Activated CD8-positive, alpha-beta T cell treated with anti-CD3 and anti-CD28 coated beads, Interleukin-2, amount 10 ng/mL, durations not matched to agents 7 days and 5 days (primary cell): ENCODE measurements at places on chromosomes 16 and 17. TPM values are rescaled to one million over a fixed set of nuclear protein-coding genes. Genes with fewer than 3 reads are reported as not detected.

GRCh38 chr16:86499889-86500707, 10.2 kb upstream of the FOXF1 start:
- DNase-seq, result no peak

The KRTAP9-2 gene
- total RNA-seq, result not detected

GRCh38 chr17:61595418-61596186, 4.6 kb upstream of the NACA2 start:
- DNase-seq, result no peak

GRCh38 chr17:72053036-72053435, 67.8 kb upstream of the SOX9 start:
- DNase-seq, result no peak

The KRTAP1-5 gene
- not detected for total RNA-seq

The KRT24 gene
- total RNA-seq, result not detected

DNA sequence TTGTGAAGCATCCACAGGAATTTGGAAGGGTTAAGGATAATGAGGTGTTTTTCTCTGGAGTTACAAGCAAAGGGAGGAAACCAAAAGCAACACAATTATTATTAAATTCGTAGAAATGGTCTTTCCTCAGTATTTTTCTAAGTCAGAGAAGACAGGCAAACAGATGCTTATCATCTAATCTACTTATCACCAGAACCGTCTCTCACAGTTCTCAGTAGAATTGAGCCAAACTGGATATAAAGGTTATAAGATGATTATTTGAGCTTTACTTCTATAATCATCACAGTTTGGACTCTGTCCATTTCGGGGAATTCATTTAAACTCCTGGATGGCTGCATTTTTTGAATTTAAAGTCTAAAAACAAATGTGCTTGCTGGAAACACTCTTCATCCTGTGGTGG, 245.0 kb downstream of the KCNJ2 start:
- no peak for DNase-seq

The CD300LG gene
- total RNA-seq, result not detected

The DYNLL2 gene
- 30.9 TPM for total RNA-seq

DNA sequence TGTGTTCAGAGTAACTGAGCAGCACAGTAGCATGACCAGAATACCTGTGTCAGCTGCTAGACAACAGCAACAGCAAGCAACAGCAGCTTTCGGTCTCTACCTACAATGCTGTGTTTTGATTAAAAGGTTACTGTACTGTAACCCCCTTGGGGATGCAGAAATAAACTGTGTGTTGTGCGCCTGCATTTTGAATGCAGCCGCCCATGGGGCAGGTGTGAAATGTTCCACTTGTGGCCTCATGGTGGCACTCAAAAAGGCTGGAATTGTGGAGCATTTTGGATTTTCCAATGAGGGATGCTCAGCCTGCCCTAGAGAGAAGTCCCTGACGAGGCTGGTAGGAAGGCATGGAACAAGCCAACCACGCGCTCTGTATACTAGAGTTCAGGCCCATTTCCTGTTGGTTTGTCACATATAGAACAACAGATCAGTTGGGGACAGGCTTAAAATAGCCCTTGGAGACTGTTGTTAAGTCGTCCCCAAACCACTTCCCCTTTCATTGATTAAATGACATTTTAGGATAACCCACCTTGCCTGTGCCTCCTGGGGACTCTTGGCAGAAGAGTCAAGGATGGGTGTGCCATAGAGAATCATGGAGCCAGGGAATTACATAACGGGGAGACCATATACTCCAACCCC, 27.1 kb downstream of the SCPEP1 start:
- DNase-seq, result peak; percentile 27

The ADORA2B gene
- total RNA-seq, result 1.7 TPM

DNA sequence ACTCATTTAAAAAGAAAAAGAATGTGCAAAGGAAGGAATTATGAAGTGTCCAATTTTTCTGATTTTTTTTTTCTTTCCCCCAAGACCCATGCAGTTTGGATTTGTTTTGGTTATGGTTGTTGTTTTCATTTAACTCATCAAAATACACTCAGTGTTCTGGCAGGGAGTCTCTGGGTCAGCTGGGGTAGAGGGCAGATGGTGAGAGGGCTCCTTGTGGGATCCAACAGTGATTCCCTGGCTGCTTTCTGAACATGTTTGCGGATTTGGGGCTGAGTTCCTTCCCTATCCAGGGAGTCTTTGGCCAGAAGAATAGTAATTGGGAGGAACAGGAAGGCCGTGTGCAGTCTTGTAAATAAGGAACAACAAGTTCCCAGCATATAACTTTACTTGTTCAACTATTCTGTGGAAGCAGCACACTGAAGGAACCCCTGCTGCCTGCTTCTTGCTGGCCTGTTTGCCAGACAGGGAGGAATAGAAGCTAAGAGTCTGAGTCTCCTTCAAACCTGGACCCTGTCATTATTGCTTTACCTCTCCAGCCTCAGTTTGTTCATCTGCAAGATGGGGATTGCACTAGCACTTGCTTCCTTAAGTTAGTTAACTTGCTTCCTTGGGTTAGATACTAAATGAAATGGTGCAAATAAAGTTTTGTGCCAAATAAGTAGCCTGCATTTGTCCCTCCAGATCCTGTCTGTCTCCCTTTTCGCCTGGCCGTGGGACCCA, 32.1 kb downstream of the C17orf67 start:
- DNase-seq, result no peak

The TBC1D3G gene
- total RNA-seq, result not detected

The KRTAP2-2 gene
- not detected for total RNA-seq

DNA sequence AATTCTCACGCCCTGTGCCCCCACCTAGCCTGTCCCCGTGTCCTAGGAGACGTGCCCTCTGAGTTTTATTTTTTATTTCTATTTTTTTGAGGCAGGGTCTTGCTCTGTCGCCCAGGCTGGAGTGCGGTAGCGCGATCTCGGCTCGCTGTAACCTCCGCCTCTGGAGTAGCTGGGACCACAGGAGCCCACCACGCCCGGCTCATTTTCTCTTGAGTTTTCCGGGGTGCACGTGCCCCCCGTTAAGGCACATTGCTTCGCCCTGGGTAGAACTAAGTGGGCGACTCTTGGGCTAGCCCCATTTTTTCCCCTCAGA, 655 bp upstream of the KLHDC4 start:
- DNase-seq, result no peak

DNA sequence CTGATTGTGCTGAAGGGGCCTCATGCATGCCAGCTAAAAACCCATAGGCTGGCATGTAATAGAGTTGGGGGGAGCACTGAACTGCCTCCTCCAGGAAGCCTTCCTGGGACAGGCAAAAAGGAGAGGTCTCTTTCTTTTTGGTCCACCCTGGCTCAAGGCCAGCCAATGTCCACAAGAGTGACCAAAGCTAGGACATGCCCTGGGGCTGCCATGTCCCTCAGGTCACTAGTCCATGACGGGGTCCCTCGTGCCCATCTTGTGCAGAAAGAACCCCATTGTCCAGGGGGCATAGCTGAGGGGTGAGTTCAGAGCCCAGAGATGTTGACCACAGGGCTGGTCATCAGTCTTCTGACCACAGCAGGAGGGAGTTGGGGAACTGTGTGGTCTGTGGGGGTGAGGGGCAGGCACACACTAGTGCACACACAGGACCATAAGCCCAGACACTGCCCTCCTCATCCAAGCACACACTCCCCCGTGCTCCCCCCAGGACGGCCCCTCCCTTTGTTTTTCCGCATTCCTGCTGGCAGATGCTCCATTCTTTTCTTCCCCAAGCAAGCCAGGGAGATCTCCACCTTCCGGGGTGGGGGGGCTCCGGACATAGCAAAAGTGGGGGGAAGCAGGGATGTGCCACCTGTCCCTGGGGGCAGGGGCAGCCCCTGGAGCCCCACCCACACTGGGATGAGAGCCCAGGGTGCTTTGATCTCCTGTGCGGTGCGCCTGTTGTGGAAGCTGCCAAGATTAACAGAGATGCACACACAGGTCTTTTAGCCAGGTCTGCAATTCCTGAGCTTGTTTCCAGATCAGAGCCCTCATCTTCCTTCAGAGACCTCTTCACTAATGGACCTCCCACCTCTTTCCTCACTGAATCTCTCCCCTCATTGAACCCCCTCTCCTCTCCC, 25.2 kb upstream of the PHB1 start:
- no peak for DNase-seq

DNA sequence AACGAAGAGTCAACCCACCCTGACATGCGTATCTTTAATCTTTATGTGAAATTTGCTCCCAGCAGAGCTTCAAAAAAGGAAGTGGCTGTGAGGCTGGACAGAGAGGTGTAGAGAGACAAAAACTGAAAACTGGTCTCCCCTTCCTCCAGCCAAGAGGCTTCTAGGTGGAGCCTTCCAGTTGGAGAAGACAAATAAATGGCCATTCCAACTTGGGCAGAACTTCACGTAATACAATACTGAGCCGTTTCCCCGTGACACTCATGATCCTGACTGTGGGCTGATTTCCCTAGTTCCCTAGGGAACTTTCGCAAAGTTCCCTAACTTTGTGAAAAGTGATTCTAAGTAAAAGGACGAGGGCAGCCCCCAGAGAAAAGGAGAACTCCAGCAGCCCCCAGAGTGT, 78.8 kb downstream of the ZFHX3 start:
- no peak for DNase-seq

DNA sequence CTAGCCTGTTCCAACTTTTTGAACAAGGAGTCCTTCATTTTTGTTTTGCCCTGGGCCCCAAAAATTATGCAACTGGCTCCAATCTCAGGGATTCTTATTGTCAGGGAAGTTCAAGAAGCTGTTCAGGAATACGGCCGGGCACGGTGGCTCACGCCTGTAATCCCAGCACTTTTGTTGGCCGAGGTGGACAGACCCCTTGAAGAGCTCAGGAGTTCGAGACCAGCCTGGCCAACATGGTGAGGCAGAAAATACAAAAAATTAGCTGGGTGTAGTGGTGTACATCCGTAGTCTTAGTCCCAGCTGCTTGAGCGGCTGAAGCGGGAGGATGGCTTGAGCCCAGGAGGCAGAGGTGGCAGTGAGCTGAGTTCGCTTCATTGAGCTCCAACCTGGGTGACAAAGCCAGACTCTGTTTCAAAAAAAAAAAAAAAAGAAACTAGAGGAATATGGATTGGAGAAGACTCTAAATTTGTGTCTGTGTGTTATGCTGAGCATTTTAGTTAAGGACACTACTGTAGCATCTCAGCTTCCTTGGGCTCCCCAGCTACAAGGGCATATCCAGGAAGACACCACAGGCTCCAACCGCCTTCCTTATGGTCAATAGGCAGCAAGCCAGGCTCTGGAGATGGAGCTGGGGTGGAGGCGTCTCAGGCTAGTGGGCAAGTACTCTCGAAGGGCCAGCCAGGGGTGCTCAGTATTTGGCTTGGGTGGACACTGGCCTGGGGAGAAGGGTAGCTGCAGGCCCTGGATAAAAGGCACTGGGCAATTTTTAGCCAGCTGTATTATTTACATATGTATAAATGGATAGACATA, 56.8 kb upstream of the CREBBP start:
- DNase-seq, result no peak

DNA sequence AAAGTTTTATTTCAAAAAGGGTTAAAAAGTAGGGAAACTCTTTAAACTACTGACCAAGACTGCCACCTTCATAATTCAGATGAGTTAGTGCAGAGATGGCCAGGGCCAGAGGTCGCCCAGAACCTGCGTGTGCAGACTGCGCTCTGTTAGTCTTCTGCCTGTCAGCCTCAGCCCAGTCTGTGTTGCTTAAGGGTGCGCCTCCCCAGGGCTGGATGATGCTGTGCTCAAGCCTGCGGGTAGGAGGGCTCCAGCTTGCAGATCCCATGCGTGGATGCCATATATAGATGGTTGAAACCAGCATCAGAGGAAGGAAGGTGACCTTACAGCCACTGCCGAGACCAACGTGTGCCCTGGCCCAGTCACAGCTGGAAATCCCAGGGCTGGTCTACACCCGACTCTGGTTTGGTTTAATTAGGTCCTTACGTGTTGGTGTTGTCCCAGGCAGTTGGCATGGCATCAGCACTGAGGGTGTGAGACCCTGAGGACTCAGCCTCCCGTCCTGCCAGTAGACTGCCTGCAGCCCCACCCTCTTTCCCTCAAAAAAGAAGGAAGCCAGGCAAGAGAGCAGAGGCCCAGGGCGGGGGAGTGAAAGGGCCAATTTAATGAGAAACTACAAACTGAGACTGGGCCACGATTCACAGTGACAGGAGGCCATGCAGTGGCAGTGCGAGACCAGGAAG, 27.7 kb downstream of the CDIP1 start:
- no peak for DNase-seq

- DNase-seq, result no peak
Observed at GRCh38 chr17:79412886-79413390, 197.9 kb downstream of the RBFOX3 start.

- no peak for DNase-seq
Observed at GRCh38 chr17:53525590-53525989, 297.1 kb upstream of the KIF2B start.

The OR1D2 gene
- not detected for total RNA-seq

- DNase-seq, result peak; percentile 26
Observed at GRCh38 chr17:46977348-46977747, 1.7 kb downstream of the RPRML start.

The NPIPB13 gene
- 24.3 TPM for total RNA-seq

- DNase-seq, result no peak
Observed at GRCh38 chr17:4610162-4610561, 25.8 kb downstream of the SMTNL2 start.

- no peak for DNase-seq
Observed at GRCh38 chr17:65533056-65533745, 28.2 kb downstream of the AXIN2 start.

The MED9 gene
- 14.9 TPM for total RNA-seq

The SPAG5 gene
- 162 TPM for total RNA-seq

DNA sequence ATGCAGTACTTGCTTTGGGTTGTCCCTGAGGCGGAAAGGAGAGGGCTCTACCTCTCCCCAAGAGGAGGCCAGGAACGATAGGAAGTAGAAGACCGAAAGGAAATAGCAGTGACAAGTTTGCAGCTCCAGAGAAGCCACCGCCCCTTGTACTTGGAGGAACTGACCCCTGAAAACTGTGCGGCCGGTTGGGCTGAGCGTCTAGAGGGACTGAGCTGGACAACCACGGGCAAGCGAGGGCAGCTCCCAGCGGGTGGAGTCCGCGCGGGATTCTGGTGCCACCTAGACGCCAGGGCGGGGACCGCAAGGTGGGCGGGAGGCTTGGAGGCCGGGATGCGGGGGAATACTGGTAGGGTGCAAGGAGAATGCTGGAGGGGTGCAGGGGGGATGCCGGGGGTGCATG, 1.3 kb upstream of the SLC6A4 start:
- DNase-seq, result peak; percentile 28
